ENCODE measurements at places on chromosomes 3 and 15. TPM values are rescaled to one million over a fixed set of nuclear protein-coding genes. Genes with fewer than 3 reads are reported as not detected.

Gene MGLL
- 0.25 TPM for total RNA-seq

GRCh38 chr3:182220013-182220412 is 508.3 kb downstream of the SOX2 start:
- DNase-seq, result no peak

GRCh38 chr3:34056181-34056910 is 257.9 kb downstream of the PDCD6IP start:
- no peak for DNase-seq

Gene STT3B
- total RNA-seq, result 99.3 TPM

Gene AP3B2
- total RNA-seq, result 0.37 TPM

DNA sequence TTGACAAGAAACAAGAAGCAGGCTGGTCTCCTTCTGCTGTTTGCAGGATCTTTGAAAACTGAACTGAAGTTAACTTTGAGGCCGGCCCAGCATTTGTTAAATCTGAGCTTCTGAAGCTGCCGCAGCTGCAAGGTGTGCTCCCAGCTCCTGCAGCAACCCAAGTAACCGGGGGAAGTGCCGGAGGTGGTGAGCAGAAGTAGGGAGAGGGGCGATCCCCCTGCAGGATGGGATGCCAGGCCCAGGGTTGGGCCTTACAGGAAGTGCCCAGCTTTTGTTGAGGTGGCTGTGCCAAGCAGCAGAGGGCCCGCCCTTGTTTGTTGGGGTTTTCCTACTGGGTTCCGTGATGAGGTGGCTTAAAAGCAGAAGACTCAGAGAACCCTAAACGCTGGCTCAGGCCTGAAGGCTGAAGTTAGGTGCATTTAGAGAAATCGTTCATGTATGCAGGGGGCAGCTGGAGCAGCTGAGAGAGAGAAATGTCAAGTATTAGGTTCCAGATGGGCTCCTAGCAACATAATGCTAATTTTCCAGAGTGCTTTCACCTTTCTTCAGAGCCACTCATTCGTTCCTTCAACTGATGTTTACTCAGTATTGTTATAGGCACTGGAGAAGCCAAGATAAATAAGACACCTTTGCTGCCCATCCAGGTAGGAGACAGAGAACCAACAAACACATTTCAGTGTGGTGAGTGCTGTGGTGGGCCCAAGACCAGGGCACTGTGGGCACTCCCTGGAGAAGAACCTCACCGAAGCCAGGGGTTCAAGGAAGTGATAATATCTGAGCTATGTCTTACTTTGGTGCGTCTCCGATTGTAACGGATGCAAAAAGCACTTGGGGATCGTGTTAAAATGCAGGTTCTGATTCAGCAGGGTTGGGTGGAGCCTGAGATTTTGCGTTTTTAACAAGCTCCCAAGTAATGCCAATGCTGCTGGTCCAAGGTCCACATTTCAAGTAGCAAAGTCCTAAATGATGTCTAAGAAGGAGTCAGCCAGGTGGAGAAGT is 42.2 kb upstream of the PLCL2 start:
- peak; percentile 91 for DNase-seq

DNA sequence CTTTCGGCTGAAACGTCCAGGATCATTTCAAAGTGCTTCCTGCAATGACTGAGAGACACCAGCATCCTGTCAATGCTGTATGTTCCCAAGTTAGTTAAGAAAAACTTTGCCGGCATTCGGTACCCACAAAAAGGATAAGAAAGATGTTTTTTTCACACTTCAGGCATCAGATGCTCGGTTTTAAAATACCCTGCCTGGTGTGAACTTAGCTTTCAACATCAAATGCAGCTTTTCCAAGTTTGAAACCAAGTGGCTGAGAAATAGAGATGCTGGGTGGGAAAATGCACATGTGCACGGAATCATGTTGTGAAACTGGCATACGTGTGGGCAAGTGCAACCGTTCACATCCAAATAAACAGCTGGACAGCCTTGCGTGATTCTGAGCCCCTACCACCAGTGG is 254.9 kb upstream of the IGF1R start:
- DNase-seq, result no peak

DNA sequence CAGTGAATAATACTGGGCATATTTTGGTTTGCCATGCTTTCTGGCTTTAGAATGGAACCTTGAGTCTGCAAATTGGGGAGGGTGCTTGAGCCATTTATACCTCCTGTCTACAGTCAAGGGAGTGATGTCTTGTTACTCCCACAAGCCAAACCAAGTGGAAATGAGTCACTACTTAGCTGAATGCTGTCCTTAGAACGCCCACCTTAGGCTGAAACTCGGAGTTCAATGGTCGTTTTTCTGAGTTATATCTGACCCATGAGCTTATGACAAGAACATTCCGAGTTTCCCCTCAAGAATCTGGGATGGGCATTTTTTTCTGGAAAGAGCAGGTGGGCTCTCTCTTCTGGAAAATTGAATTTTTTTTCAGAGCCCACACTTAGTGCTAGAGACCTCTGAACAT is 17.4 kb upstream of the CLDN18 start:
- DNase-seq, result no peak

Gene ACP3
- total RNA-seq, result not detected

Gene GRAMD2A
- total RNA-seq, result not detected

DNA sequence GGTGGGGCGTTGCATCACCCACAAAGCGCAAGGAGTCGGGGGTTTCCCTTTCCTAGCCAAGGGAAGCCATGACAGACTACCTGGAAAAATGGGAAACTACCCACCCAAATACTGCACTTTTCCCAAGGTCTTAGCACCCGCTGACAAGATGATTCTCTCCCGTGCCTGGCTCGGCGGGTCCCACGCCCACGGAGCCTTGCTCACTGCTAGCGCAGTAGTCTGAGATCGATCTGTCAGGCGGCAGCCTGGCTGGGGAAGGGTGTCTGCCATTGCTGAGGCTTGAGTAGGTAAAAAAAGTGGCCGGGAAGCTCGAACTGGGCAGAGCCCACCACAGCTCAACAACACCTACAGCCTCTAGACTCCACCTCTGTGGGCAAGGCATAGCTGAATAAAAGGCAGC is 112.9 kb downstream of the GSK3B start:
- no peak for DNase-seq

Gene CCR9
- not detected for total RNA-seq
